Central memory CD4-positive, alpha-beta T cell (primary cell): ENCODE measurements at places on chromosomes 2 and 18.
A peak's percentile ranks its signal among the peaks of the same experiment; 100 is the strongest.

DNA sequence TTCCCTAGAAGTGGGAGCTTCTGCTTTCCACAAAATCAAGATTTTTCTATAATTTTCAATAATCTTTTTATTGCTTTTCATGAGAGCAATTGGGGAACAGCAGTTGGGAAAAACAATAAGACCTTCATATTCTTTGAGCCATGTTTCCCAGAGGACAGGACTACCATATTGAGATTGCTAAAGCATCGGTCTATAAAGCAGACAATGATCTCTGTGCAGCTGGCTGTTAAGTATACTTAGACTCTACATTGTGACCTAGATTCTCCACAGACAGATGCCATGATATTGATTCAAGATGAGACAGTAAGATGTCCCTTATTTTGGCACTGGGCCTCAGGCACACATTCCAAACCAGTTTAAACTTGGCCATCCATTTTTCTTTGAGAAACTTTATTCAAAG lies 1178.7 kb downstream of the SUCLG1 start:
- no peak for DNase-seq

GRCh38 chr2:7281231-7282201 lies 364.3 kb downstream of the RNF144A start:
- no peak for DNase-seq

DNA sequence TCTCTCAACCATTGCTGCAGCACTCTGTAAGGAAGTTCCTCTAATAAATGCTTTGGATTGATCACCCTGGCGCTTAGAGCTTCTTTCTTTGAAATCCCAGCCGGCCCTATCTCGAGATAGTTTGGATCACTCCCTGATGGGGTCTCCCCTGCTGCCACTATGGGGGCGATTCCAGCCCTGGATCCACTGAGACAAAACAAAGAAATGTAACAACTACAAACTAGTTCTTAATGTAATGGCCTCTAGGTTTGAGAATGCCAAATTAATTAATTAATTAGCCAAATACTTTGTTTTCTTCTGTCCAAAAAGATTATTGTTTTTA lies 15.2 kb downstream of the SRSF7 start:
- no peak for DNase-seq

GRCh38 chr18:59172664-59173249 lies 33.1 kb downstream of the SEC11C start:
- no peak for DNase-seq

- no peak for DNase-seq
These were observed 1130.3 kb upstream of the CDH2 start for GRCh38 chr18:29307231-29307630.

DNA sequence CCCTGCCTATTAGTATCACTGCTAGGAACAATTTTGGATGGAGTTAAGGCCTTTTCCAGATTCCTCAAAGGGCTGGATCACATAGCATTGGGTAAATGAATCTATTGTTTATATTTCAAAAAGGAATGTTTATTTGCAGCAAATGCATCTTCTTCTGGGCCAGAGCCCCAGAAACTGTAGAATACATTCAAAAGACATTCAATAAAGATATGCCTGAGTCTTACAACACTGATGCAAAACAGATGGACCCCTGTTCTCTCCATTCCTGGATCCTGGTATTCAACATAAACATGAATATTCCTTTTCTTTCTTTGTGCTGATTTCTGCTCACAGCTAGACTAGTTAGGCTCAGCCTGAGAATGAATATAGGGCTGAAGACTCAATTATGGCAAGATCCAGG lies 227.2 kb upstream of the KLHL29 start:
- no peak for DNase-seq

GRCh38 chr18:70233974-70234373 lies 28.5 kb upstream of the RTTN start:
- DNase-seq: no peak

DNA sequence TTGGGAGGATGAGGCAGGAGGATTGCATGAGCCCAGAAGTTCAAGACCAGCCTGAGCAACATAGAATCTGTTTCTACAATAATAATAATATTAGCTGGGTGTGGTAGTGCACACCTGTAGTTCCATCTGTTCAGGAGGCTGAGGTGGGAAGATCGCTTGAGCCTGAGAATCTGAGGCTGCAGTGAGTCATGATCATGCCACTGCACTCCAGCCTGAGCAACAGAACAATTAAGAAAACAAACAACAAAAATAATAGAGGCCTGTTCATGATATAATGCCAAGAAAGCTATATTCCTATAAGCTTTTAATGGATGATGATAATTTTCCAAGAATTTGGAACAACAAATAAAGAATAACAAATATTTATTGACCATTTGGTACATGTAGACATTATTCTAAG lies 6.9 kb upstream of the CCBE1 start:
- DNase-seq: no peak

DNA sequence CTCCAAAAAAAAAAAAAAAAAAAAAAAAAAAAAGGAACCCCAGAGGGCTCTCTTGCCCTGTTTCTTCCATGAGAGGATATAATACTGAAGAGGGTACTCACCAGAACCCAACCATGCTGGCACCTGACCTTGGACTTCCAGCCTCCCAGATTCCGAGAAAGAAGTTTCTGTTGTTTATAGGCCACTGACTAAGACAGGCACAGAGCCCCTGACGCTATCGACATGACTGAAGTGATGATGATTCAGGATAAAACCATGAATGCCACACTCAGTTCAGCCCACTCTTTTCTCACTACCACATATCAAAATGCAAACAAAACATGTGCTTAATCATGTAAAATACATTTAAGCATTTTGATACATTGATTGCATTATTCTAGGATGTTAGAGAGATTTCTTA lies 66.1 kb upstream of the CDCA7 start:
- DNase-seq: no peak

- DNase-seq: no peak
These were observed 17.8 kb upstream of the ATL2 start for GRCh38 chr2:38394903-38395341.

GRCh38 chr18:51110073-51110797 lies 80.2 kb downstream of the SMAD4 start:
- peak; percentile 36 for DNase-seq

- no peak for DNase-seq
These were observed 28.7 kb upstream of the DCC start for GRCh38 chr18:52311331-52311730.

DNA sequence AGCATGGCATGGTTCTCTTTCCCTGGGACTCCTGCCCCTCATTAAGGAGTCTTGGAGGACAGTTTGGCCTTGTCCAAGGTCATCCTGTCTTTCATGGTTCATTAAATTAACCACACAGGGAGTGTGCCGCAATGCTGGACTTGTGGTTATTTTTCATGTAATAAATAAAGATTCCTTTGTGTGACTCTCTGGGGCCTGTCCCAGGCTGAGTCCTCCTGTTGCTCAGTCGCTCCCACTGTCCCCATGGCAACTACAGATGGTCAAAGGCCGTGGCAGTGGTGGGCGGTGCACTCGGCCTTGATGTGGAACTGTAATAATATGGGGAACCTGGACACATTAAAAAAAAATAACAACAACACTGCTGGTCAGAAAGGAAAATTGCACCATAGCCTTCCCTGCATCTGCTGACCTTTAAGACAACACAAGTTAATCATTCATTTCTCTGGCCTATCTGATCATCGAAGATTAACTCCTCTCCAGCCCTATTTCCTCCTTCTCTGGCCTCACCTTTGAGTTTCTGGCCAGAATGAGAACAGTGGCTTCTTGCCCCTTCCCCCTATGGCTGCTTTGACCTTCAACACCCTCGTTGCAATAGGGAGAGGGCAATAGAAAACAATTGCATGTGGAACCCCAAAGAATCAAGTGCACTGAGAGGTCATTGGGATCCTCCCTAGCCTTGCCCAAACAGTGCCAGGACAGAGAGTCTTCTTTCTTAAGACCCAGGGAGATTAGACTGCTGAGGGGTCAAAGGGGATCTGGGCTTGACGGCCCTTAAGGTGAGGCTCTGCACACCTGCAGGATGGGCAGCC lies 44.7 kb downstream of the PSD4 start:
- no peak for DNase-seq

GRCh38 chr2:74179063-74179865 lies 585 bp upstream of the MOB1A start:
- DNase-seq: no peak

- DNase-seq: no peak
These were observed 17.9 kb downstream of the SPATS2L start for GRCh38 chr2:200324362-200324761.

DNA sequence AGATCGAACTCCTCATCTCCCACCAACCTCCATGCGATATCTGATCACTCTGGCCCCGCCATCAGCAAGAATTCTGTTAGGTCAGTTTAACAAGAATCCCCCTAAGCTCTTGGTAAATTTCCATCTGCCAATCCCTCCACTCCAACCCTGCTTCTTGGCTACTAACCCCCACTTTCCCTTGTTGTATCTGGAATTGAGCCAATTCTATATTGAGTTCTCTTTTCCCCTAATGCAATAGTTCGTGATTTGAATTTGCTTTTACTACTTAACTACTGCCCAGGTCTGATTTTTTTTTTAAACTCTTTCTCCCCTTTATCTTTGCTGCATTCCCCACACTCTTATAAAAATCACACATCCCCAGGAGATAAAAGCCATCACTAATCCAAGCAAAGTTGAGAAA lies 159.3 kb upstream of the STK17B start:
- DNase-seq: no peak

DNA sequence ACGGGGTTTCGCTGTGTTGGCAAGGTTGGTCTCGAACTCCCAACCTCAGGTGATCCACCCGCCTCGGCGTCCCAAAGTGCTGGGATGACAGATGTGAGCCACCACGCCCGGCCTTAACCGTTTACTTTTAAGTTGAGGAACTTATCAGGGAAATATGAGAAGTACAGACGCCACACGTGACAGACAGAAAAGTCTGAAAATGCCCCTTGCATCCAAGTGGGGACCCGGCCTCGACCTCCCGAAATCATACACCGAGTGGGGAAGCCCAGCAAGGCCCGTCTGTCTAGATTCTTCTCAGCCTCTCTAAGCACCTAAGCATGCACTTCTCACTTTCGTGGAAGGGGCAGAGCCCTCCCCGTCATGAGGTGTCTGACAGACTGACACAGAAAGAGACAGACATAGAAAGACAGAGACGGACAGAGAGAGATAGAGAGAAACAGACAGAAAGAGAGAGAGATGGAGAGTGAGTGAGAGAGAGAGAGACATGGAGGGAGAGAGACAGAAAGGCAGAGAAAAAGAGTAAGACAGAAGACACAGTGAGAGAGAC lies 107.3 kb upstream of the ANKRD30BL start:
- no peak for DNase-seq

DNA sequence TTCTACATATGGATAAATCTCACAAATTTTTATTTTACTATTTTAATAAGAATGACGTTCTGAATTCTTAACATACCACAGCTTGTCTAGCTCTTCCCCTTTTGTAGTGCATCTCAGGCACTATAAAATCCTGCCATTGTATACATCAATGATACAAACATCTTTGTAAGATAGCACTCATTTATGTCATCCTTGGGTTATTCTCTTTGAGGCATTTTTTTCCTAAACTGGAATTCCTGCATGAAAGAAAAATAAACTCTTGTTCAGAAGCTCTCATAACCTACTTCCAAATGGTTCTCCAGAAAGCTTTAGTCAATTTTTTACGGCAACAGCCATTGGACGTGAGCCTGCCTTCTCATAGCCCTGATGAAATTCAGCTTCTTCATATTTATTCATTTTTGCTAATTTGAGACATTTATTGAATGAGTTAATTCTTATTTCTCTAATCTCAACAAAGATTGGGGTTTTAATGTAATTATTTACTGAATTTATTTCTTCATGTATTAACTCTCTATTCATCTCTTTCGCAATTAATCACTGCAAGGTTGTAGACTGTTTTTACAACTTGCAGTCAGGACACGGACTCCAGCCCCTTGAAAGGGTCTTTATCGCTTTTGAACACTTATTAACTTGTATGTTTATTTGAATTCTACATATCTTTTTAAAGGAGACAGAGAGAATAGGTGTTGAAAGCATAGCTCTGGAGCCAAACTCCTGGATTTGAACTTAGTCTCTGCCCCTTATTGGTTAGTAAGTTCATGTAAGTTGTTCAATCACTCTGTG lies 57.6 kb upstream of the PARD3B start:
- DNase-seq: no peak

DNA sequence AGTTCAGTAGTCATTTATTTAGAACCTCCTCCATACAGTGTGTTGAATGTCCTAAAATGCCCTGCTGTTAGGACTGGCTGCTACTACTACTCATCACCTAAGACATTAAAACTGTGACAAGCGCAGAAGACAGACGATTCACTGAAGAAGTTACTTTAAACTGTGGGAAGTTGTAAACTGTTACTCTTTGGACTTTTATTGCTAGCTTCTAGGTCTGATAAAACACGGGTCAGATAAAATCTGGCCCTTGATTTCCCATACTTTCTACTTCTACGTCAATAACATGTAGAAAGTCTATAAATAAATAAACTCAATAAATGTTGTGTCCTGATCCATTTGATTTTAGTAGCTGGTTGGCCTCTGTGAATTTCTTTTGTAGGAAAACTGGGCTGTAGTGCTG lies 113.4 kb downstream of the ICA1L start:
- DNase-seq: no peak

DNA sequence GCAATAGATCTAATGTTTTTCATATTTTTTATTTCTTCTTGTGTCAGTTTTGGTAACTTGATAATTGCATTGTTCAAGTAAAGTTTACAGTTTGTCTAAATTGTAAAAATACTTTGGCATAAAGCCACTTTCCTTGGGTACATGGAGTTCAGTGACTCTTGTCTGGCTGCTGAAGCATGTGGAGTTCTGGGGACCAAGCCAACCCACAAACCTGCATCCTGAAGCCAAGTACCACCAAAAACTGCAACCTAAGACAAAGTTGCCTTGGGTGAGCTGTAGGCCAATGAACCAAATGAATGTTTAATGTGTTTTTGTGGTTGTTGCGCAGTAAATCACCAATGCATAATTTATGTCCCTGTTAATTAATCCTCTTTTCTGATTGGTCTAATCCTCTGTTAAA lies 872.6 kb downstream of the BCL11A start:
- DNase-seq: no peak

GRCh38 chr2:15801439-15801838 lies 138.9 kb upstream of the MYCN start:
- DNase-seq: no peak

DNA sequence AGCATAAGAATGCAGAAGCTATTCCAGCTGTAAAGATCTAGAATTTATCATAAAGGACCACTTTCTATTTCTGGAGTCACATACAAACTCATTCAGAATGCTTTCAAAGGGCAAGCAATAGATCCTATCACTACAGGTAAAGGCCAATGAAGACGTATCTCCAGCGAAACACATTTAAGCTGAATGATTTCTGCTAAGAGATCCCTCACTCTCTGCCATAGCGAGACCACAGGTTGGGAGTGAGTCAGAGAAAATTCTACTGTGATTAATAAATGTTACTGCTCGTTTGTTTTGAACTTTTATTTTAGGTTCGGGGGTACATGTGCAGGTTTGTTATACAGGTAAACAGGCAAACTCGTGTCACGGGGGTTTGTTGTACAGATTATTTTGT lies 72.5 kb upstream of the NFU1 start:
- DNase-seq: no peak
